ENCODE measurements at places on chromosomes 12 and 14.

DNA sequence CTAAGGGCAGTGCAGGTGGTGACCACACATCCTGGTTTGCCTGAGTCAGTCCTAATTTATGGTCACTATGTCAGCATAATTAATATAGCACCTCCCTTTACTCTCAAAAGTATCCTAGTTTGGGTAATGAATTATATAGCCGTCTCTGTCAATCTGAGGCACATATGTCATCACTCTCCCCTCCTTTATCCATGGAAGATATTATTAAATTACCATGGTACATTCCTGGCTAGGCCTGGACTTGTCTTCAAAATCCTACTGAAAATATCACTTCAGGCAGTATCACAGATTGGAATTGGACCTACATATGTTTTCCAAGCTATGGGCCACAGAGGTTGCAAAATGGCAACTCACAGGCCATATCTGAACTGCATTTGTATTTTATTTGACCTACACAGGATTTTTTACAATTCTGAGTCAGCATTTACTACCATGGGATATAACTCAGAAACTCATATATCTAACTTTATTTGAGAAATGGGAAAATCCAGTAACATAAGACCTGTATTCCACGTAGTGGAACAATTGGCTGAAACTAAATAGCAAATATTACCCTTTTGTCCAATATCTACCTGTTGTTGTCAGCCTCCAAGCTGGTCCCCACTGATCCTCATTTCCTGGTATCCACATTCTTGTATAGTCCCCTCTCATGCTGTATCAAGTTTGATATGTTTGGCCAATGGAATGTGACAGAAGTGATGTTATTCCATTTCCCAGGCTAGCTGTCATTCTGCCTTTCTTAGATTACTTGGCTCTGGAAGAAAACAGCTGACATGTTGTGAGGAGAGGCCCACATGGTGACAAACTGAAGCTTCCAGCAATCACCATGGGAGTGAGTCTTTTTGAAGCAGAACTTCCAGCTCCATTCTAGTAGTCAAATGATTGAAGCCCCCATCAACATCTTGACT lies 102.5 kb upstream of the MDM1 start:
- DNase-seq: no peak

DNA sequence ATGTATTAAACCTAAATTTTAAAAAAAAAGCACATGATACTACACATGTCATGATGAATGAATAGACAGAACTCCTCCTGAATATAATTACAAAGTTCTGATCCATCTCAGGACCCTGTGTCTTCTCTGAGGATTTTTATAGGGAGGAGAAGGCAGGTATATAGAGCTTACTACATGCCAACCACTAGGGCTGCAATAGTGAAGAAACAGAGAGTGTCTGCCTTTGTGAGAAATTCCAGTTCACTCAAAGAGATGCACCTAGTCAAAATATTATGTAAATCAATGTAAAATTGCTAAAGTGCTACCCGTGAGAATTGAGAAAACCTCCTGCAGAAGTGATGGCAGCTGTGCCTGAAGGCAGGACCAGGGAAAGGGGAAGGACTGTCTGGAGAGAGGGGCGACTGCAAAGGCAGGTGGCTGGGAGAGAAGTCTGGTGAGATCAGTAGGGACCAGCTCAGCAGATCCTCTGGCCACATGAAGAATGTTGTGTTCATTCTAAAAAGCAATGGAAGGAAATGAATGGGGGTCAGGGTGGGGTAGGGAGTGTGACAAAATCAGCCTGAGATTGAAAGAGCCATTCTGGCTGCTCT lies 15.1 kb downstream of the ABHD4 start:
- no peak for DNase-seq

GRCh38 chr14:71651228-71651627 lies 281.0 kb upstream of the RGS6 start:
- peak; percentile 78 for DNase-seq

GRCh38 chr12:112535017-112535416 lies 116.3 kb downstream of the PTPN11 start:
- no peak for DNase-seq

DNA sequence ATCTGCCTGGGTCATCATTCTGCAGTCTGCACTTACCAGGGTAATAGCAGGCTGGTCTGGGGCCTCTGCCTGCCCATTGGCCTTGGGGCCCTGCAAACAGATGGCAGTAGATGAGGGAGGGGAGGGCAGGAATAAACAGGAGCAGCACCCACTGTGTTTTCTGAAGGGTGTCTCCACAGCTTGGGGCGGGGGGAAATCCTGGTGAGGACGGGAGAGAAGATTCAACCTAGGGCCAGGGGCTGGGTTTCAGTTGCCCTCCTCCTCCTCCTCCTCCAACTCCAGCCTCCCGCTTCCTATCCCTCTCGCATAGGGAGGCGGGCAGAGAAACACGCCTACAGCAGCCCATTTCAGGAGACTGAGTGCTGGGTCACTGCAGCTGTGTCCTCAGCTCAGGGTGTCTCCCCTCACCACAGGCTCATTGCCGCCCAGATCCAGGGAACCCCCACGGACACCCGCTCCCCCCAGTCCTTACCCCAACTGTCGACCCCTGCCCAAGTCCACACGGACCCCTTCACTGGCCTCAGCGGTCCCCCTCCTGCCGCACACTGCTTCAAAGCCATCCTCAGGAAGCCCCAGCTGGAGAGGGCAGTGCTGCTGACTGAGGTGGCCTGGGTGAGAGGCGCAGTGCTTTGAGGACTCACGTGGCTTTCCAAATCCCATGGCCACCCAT lies 9.1 kb upstream of the KRT80 start:
- no peak for DNase-seq

GRCh38 chr12:82593901-82594396 lies 92.8 kb upstream of the TMTC2 start:
- no peak for DNase-seq

DNA sequence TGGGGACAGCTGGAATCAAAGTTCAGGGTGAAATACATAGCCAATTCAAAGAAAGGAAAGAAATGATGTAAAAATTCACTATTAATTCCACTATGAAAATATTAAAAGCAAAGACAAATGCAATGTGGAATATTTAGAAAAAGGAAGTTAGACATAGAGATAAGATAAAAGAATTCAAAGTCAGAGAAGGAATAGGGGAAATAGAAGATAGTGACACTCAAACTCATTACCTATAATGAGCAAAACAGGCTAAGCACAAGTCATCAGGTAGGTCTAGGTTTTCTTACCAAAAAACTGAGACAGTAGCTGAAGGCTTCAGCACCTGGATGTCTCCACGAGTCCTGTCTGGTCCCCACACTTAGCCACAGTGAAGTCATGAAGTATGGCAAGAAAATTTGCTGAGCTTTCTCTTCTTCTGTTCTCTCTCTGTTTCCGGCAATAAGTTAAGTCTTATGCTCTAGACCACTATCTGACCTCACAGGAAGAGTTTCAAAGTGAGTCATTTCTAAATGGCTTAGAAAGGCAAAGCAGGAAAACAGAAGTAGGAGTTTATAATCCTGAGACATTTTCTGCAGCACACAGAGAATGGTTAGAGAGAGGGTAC lies at the start of gene C3AR1:
Gene C3AR1 (minus strand): TSS at position 369 of the 604 bp plus-strand sequence. CDS start 6,174 bp downstream, outside the sequence.
- no peak for DNase-seq

- DNase-seq: no peak
Observed at GRCh38 chr14:39762576-39763401, 330.6 kb upstream of the FBXO33 start.

DNA sequence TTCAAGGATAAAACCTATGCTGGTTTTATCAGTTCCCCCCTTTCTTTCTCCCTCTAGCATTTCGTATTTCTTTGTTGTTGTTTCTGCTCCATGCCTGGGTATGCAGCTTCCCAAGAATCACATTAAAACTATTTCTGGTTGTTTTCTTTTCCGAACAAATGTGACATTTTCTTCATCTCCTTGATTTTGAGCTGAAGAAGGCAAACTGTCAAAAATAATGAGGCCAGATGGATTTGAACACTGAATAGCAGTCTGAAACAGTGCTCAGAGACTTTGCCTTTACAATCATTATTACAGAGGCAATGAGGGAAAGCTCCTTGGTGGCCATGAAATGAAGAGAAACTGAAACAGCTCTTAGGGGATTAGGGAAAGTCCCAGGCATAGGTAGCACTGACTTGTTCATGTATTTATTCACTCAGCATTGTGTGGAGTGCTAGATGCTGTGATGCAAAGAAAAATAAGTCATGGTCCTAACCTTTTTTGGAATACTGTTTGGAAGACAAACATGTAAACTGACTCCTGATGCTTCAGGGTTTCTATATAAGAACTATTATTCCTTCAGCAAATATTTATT lies 319.5 kb downstream of the FUT8 start:
- DNase-seq: no peak

- no peak for DNase-seq
Observed at GRCh38 chr14:60510951-60511599, 2.1 kb downstream of the SIX6 start.

- no peak for DNase-seq
Observed at GRCh38 chr12:20125276-20125798, 243.0 kb upstream of the PDE3A start.

- no peak for DNase-seq
Observed at GRCh38 chr12:129530984-129531383, 372.8 kb downstream of the TMEM132D start.

GRCh38 chr12:120346681-120347080 lies 19.1 kb upstream of the PLA2G1B start:
- no peak for DNase-seq

- no peak for DNase-seq
Observed at GRCh38 chr12:43060742-43061141, 471.2 kb upstream of the PRICKLE1 start.

- no peak for DNase-seq
Observed at GRCh38 chr14:104135904-104136471, 2.4 kb upstream of the KIF26A start.

- no peak for DNase-seq
Observed at GRCh38 chr12:50611021-50611744, 106.4 kb downstream of the DIP2B start.

Measured in AG09319 (cell line).